ENCODE measurements at places on chromosomes 13 and 19. TPM values are rescaled to one million over a fixed set of nuclear protein-coding genes. Genes with fewer than 3 reads are reported as not detected.

The FBN3 gene
- total RNA-seq = not detected

The PRR12 gene
- total RNA-seq = 50.3 TPM

The IL17D gene
- total RNA-seq = 0.26 TPM

The APOC1 gene
- total RNA-seq = 38.6 TPM

- no peak for DNase-seq
Observed at GRCh38 chr13:105678072-105678471, 857.4 kb downstream of the EFNB2 start.

DNA sequence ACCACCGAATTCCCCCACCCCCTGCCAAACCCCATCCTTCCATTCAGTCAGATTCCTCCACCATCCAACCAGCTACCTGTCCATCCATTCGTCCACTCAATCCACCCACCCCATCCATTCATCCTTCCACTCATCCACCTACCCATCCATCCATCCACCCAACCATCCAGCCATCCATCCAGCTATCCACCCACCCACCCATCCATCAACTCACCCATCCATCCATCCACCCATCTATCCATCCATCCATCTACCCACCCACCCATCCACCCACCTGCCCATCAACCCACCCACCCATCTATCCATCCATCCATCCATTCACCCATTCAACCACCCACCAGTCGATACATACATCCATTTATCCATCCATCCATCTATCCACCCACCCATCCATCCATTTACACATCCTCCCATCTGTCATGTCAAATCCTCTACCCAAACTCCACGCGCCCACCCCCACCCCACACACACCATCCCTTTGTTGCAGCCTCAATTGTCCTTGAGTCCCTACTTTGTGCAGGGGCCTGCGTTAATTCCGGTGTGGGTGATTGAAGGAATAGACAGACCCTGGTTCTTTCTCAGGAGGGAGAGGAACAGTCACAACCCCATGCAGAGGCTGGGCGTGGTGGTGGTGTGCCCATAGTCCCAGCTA is 5.3 kb upstream of the SLC5A5 start:
- DNase-seq = no peak

GRCh38 chr19:29370276-29370675 is 155.5 kb upstream of the VSTM2B start:
- DNase-seq = no peak

GRCh38 chr13:33863188-33863789 is 45.3 kb downstream of the RFC3 start:
- DNase-seq = no peak

DNA sequence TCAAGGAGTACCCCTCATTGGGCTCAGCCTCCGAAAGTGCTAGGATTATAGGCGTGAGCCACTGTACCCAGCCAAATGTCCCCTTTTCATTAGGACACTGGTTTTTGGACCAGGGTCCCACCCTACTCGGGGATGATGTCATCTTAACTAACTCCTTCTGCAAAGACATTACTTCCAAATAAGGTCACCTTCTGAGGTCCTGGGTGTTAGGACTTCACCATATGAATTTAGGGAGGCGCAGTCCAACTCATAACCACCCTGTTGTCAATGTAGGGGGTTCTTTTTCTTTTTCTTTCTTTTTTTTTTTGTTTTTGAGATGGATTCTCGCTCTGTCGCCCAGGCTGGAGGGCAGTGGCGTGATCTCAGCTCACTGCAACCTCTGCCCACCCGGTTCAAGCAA is 32.7 kb upstream of the NFIC start:
- no peak for DNase-seq

- no peak for DNase-seq
Observed at GRCh38 chr19:44661205-44661604, 10.1 kb upstream of the CEACAM19 start.

DNA sequence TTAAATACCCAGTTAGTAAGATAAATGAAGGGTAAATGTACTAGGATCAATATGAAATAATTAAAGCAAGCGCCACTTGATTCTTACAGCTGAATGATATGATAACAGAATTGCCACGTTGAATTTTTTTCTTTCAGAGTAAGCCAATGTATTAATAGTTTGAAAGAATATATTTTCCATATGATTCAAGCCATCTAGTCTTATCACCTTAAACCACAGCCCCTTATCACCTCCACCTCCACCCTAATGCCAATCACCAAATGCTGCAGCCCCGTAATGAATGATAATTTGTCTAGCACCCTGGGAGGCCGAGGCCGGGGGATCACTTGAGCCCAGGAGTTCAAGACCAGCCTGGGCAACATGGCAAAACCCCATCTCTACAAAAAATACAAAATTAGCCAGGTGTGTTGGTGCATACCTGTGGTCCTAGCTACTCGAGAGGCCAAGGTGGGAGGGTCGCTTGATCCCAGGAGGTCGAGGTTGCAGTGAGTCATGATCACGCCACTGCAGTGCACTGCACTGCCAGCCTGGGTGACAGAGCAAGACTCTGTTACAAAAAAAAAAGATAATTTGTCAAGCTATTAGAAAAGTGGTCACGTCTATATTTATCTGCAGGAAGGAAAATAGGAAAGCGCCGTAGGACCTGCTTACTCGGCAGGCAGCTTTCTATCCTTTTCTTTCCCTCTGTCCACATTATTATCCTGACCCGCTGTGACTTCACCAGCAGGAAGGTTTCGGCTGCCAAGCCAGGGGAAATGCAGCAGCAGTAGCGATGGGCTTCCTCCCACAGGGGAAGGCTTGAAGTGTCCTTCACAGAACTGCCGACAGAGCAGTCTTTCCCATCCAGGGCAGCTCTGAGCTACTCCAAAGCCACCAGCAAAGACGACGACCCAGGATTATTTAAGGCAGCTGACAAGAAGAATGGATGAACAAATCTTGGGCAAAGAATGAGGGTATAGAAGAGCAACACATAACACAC is 19.7 kb upstream of the CLN5 start:
- no peak for DNase-seq

- DNase-seq = no peak
Observed at GRCh38 chr13:66745307-66745706, 484.8 kb downstream of the PCDH9 start.
